H9 (cell line): ENCODE measurements at places on chromosomes 5 and 9. TPM values are rescaled to one million over a fixed set of nuclear protein-coding genes. Genes with fewer than 3 reads are reported as not detected.

AFF4 gene
- 68.1 and 73.2 TPM in 2 replicates for total RNA-seq

LOX gene
- total RNA-seq: 0.61 and 0.79 TPM in 2 replicates

- no peak for DNase-seq
These were observed 88.9 kb downstream of the DMAC1 start for GRCh38 chr9:7710686-7711085.

- DNase-seq: no peak
These were observed 280.8 kb upstream of the RASA1 start for GRCh38 chr5:86986837-86987236.

DNA sequence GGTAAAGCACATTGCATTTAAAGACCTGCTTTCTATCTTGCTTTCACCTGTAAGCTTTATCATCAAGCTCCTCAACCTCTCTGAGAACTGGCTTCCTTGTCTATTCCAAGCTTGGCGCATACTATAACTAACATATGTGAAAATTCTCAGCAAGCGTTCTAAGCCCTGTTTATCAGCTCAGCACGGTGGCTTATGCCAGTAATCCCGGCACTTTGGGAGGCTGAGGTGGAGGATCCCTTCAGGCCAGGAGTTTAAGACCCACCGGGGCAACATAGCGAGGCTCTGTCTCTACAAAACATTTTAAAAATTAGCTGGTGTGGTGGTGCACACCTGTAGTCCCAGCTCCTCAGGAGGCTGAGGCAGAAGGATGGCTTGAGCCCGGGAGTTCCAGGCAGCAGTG, 1.6 kb upstream of the ATP6V0E1 start:
- no peak for DNase-seq

GRCh38 chr5:58450018-58450417, 9.9 kb downstream of the PLK2 start:
- DNase-seq: no peak

DNA sequence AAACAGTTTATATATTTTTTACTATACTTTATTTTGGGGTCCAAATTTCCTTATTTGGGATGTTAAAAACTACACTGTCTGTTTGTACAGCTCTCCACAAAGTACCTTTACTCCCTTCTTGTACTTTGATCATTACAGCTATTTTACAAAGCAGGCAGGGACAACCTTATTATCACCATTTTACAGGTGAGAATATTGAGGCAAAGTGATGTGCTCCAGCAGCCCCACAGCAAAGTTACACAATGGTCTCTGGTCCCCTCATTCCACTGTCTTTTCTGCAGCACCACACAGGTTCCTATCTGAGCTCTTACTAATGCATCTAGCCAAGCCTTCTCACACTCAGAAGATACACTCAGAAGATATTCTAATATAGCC, 457.3 kb downstream of the RASEF start:
- DNase-seq: no peak

GRCh38 chr5:150411245-150411979, 1.3 kb downstream of the CD74 start:
- no peak for DNase-seq

DNA sequence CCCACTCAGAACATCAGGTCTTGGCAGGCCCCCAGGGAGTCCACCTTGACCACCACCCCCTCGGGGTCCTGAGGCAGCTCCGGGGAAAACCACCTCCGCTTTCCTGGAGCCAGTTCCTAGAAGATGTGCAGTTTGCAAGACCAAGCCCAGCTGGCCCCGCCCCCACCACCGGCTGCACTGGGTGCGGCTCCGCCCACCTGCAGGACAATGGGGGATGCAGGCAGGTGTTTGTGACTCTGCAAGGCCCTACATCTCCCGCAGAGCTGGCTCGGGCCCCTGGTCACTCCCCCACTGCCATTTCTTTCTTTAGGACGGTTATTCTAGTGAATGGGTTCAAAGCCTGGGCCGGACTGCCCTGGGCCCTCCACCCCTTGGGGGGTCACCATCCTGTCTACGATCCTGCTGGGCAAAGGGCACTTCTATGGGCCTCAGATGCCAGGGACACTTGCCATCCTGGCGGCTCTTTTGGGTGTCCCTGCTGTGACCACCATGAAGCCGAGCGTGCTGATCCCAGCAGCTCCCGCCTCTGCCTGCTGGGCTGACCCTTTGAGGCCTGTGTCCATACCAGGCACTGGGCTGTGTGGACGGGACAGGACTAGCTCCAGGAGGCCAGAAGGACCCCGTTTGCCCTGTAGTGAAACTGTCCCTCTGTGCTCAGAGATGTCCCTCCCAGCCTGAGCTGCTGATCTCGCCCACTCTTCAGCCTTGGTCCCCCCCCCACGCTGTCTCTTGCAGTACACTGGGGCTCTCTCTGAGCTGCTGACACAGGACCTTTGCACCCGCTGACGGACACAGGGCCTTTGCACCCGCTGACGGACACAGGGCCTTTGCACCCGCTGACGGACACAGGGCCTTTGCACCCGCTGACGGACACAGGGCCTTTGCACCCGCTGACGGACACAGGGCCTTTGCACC, 5.9 kb upstream of the NACC2 start:
- DNase-seq: peak; percentile 87
